ENCODE measurements at places on chromosomes 3 and 15.

DNA sequence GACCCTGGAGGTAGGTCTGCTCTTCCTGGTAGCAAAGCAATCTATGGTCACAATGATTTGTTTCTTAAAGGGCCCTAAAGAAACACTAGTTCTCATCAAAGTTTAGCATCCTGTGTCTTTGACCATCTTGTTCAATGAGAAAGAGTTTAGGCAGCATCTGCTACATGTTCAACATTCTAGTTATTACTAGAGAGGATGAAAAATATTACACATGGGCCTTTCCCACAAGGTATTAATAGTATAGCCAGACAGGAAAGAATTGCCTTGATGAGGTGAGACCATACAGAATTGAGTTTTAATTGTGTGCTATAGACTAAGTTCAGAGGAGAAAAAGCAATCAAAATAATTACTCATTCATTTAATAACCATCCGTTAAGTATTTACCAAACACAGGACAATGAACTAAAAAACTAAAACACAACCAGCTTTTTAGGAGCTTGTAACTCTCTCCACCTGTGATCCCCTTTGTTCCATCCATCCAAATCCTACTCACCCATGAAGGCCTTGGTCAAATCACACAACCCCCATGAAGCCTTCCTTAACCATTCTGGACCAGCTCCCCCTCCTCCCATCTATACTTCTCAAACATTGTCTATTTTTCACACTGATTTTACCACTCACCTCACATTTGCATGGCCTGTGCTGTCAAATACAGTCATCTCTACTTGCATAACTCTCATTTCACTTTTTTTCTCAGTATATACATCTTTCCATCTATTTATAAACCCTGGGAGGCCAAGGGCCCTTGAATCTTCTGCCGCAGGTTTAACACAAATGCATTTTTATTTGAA is 122.9 kb downstream of the RORA start:
- no peak for DNase-seq

GRCh38 chr3:108437439-108437838 is 73.0 kb downstream of the MYH15 start:
- DNase-seq, result no peak

- no peak for DNase-seq
Measured at GRCh38 chr3:112639455-112640225, 1.3 kb downstream of the CCDC80 start.

DNA sequence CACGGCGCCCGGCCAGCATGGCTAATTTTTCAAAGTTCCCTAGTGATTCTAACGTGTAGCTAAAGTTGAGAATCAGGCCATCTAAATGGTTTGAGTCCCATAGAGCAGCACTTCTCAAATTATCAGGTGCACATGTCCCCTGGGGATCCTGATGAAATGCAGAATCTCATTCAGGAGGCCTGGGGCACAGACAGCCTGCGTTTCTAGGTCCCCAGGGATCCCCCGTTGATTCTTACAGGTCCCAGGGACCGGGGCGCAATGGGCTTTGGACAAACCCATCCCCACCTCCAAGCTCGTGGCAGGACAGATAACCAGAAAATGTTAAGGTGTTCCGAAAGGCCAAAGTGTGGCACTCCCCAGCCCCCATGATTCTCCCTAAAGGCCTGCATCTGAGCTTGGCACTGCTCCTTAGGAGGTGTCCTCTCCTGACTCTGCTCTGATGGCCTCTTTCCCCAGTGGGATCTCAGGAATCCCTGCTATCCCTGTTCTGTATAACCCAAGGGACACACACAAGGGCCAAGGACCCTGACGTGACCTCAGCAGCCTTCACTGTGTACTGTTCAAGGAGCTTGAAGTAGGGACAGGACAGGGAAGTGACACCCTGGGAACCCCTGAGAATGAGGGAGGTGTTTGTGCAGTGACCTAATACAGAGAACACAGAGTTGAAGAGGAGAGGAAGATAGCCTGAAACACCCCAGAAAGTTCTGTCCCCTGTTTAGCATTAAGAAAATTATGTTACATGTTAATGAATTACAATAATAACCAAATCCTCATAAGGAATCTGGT is 8.0 kb downstream of the LRRK1 start:
- no peak for DNase-seq

GRCh38 chr3:64037084-64037483 is 13.8 kb upstream of the PSMD6 start:
- no peak for DNase-seq

- no peak for DNase-seq
Measured at GRCh38 chr3:149917124-149917667, 53.5 kb downstream of the PFN2 start.

GRCh38 chr3:154324919-154325318 is 632 bp upstream of the DHX36 start:
- peak; percentile 56 for DNase-seq

- no peak for DNase-seq
Measured at GRCh38 chr15:41979493-41980266, 7.3 kb upstream of the EHD4 start.

DNA sequence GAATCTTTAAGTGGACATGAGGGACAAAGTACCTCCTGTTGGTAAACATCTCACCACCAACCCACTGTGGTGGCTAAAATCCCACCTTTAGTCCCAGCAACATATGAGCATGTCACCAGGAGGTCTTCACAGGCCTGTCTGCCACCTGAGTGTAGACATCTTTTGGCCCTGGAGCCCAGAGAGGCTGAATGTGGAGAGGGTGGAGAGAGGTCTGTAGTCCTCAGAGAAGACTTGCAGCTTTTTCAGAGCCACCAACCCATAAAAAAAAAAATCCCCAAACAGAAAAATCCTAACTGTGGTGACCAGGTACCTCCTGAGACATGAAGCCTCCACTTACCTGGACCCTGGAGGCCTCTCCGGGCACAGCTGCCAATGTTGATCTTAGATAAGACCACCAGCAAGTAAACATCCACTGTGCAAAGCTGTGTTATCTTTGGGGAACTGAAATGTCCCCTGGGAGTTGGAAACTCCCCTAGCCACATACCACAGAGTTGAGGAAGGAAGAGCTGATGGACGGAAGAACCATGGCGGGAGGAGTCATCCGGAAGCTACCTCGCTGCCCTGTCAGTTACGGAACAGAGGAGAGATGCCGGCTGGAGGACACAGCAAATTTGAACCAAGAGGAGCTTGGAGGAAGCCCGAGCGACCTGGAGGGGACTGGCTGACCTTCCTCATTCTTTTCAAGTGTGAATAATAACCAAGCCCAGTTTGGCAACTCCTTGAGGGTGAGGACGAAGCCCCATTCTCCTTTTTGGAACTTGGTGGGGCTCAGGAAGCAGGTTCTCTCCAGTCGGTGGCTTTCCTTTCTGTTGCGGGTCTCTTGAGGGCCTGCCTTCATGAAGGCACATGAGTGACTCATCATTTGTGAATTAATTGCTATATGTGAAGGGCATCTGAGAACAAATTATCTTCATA is at the start of gene GHRL:
TSS of gene GHRL (minus strand) at position 443 of the 915 bp plus-strand sequence. CDS start 2,767 bp downstream, outside the sequence.
- DNase-seq, result no peak

DNA sequence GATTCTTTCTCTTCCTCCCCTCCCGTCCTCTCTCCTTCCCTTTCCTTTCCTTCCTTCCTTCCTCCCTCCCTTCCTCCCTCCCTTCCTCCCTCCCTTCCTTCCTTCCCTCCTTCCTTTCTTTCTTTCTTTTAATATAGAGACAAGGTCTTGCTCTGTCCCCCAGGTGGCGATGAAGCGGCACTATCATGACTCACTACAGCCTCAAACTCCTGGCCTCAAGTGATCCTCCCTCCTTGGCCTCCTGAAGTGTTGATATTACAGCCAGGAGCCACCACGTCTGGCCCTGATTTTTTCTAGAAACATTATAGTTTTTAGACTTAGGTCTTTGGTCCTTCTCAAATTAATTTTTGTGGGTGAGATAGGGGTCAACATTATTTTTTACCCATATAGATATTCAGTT is 15.5 kb downstream of the GRM2 start:
- no peak for DNase-seq

DNA sequence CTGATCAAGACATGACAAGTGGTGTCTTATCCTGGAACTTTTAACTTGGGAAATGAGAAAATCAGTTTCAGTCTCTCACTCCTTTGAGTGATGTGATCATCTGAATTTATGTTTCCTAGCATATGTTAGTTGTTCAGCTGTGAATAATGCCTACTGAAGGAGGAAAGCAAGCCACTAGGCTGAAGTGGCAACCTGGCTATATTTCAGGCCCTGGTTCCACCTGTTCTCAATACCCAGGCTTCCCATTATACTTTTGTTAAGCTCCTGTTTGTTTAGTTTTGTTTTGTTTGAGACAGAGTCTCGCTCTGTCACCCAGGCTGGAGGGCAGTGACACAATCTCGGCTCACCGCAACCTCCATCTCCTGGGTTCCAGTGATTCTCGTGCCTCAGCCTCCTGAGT is 243.8 kb downstream of the ALCAM start:
- no peak for DNase-seq
